Naive thymus-derived CD4-positive, alpha-beta T cell (primary cell): ENCODE measurements at places on chromosomes 4 and X. TPM values are rescaled to one million over a fixed set of nuclear protein-coding genes. Genes with fewer than 3 reads are reported as not detected.
A peak's percentile ranks its signal among the peaks of the same experiment; 100 is the strongest.

DNA sequence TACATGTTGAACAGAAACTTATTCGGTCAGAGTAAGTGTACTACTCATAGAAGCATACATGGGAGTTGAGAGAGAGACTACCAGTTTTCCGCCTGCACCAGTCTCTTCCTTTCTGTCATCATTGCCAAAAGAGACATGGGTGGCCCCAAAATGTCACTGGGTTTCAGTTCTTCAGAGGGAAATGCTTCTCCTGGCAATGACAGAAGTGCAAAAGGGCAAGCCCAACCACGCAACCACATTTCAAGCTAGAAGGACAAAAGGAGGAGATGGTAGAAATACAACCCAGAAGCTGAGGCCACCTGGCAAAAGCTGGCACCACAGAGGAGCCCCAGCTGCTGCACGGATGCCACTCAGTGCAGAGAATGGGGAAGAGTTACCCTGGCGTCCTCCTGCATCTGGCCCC lies 320.1 kb downstream of the BCOR start:
- DNase-seq, result no peak

DNA sequence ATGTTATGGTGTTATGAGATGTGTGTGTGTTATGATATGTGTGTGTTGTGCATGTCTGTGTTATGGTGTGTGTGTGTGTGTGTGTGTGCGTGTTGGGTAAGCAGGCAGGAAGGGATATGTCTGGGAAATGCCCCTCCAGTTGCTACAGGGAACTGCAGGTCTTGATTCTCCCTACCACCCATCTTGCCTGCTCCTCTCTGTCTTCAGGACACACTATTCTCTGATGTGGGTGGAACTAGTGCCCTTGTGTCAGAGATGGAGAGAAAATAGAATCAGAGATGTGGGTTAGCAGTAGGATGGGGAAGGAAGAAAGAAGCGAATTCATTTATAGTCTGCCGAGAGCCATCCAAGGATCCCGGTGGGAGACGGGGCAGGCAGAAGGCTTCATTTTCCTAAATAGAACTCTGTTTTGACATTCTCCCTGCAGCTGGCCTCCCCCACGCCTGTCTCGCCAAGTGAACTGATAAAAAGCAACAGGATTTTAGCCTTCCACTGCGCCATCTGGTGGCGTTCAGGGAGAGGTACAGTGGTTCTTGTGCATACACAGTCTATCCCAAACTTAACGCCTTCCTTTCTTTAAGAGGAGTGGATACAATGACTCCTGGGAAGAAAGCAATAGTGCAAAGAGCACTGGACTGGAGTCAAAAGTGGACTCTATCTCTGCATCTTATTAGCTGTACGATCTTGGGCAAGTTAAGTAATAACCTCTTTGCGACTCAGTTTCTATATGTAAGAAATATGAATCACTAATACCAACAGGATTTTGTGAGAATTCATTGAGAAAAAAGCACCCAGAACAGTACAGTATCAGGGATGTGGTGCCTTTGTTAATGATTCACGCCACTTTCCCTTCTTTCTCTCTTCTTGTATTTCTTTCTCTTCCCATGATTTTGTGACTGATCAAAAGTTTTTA lies 14.1 kb upstream of the MGST2 start:
- DNase-seq, result peak; percentile 57

GRCh38 chrX:107747596-107748161 lies 27.9 kb downstream of the TSC22D3 start:
- no peak for DNase-seq

GRCh38 chrX:8037593-8038348 lies 110.6 kb upstream of the PNPLA4 start:
- no peak for DNase-seq

- DNase-seq, result no peak
Measured at GRCh38 chrX:153934148-153934761, 582 bp downstream of the NAA10 start.

GRCh38 chr4:123866796-123867195 lies 470.2 kb downstream of the SPRY1 start:
- DNase-seq, result no peak

- DNase-seq, result no peak
Measured at GRCh38 chr4:118326585-118326984, 26.2 kb downstream of the PRSS12 start.

F8A2 gene
- total RNA-seq, result not detected
